ENCODE measurements at places on chromosomes 1 and 21. TPM values are rescaled to one million over a fixed set of nuclear protein-coding genes. Genes with fewer than 3 reads are reported as not detected.

Gene NUAK2
- total RNA-seq, result 26.1 TPM

Gene OR2T6
- total RNA-seq, result not detected

Gene PTPN22
- 26.1 TPM for total RNA-seq

Gene MTFR1L
- 34.6 TPM for total RNA-seq

Gene SLC45A3
- 7.4 TPM for total RNA-seq

Gene ILDR2
- total RNA-seq, result 1.2 TPM

Gene MRPS6
- total RNA-seq, result 40.5 TPM

Gene OPRD1
- not detected for total RNA-seq

Gene TEX35
- not detected for total RNA-seq

Gene NBPF4
- total RNA-seq, result not detected

Gene MYBPH
- not detected for total RNA-seq

Gene GRIK1
- total RNA-seq, result not detected

Gene EPS8L3
- not detected for total RNA-seq

Gene POU3F1
- 6.2 TPM for total RNA-seq

Gene PRKACB
- total RNA-seq, result 33.0 TPM

Gene LRRC39
- 0.71 TPM for total RNA-seq

Gene PPP2R5A
- total RNA-seq, result 31.6 TPM

Gene CFHR3
- not detected for total RNA-seq

Gene GUCA2A
- not detected for total RNA-seq

Gene EEIG2
- total RNA-seq, result 7.0 TPM

Gene NR1I3
- 0.15 TPM for total RNA-seq

Gene C1orf226
- total RNA-seq, result not detected

Gene KRTAP7-1
- total RNA-seq, result not detected

Gene FOXD2
- 0.20 TPM for total RNA-seq

Gene PPFIA4
- 0.29 TPM for total RNA-seq

Gene KRTAP19-2
- total RNA-seq, result not detected
